Inflammatory macrophage treated with lipopolysaccharide for 4 hours (primary cell): ENCODE measurements at places on chromosomes 4 and X.

GRCh38 chr4:88623097-88623496, 30.8 kb downstream of the HERC3 start:
- peak; percentile 89 for DNase-seq

- peak; percentile 12 for DNase-seq
These were observed 92.1 kb upstream of the COX18 start for GRCh38 chr4:73161527-73162185.

GRCh38 chrX:136635235-136635634, 12.7 kb upstream of the CD40LG start:
- no peak for DNase-seq

DNA sequence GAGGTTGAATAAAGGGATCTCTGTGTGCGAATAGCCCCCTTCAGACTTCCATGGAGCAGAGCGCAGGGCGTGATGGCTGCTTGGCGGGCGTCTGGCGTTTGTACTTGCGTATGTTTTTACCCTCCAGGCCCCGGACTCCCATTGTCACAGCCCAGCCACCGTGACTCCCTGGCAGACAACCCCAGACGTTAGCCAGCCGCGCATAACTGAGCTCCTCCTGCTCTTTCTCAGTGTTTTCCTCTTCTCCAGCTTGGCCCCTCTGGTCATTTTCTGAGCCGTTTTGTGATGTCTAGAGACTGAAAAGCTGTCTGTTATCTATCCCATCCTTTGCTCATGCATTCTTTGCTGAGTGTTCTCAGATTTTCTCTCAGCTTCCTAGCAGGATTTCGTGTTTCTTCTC, 54.3 kb downstream of the IGFBP7 start:
- no peak for DNase-seq

DNA sequence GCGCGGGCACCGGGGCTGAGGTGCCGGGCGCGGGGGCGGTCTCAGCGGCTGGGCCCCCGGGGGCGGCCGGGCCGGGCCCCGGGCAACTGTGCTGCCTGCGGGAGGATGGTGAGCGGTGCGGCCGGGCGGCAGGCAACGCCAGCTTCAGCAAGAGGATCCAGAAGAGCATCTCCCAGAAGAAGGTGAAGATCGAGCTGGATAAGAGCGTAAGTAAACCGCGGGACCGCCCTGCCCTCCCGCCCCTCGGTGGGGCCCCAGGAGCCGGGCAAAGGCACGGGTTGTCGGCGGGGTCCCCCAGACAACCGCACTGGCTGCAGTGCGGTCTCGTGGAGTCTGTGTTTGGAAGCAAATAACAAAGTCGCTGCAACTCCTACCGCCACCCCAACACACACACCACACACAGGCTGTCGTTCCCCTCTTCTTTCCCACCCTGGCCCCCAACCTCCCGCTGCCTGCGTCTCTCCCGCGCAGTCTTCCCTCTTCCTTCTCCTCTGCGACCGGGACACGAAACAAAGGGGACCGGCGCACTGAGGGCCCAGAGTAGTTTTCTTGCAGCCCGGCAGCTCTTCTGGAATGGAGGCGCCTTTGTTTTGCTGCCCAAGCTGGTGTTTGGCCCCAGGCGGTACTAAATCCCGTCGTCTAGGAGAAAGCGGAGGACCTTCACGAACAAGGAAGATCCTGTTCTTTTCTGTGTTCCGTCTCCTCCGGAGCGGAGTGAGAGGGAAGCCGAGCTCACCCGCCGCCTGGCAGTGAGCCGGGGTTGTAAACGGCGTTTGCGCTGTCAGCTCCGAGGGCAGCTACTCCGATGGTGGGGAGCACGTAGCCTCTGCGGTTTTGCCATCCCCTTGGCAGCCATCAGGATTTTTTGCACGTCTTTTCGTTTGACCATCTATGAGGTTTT, 788 bp downstream of the SAP30 start:
- DNase-seq = peak; percentile 67

GRCh38 chrX:132968296-132968949, 10.0 kb upstream of the HS6ST2 start:
- DNase-seq = no peak

GRCh38 chrX:28099166-28099565, 117.9 kb upstream of the DCAF8L1 start:
- no peak for DNase-seq

DNA sequence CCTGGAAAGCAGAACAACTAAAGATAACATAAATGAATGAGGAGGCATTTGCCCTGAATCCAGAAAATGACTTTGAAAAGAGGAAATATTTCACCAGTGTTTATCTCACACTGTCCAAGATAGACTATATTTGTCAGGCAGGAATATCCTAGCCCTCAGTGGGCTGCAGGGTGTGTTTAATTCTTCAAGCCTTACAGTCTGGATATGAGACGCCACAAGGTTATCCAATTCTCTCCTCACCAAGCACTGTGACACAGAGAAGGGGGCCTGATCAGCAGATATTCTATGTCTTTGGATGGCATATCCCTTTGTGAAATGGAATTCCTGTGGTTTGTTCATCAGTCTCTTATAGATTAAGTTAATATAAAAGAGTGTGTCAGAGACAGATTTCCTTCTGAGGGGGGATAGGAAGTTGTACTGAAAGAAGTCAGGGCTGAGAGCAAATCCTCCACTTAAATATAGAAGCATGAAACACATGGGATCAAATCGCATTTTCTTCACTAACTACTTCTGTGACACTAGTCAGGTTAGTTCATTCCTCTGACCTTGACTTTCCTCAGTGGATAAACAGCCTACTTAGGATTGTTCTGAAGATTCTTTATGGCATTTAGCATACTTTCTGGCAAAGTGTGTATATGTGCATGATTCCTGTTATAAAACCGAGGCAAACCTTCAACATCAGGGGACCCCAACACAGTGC, 6.8 kb upstream of the G3BP2 start:
- no peak for DNase-seq

- no peak for DNase-seq
These were observed 68.2 kb downstream of the ZNF827 start for GRCh38 chr4:145870155-145871020.

DNA sequence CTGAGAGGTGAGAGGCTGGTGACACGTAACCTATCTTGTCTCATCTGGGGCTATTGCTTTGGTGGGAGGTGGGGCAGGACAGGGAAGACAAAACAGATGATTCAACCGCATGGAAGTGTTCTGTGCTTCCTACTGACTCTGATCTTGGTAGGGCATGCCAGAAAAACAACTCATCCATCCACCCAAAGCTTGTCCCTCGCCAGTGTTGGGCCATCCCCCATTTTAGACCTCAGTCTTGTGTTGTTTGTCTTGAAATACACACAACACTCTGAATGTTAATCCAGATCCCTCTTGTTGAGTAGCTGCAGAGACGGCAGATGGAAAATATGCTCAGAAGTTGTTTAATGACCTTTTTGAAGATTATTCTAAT, 377 bp downstream of the CHRNA9 start:
- no peak for DNase-seq

DNA sequence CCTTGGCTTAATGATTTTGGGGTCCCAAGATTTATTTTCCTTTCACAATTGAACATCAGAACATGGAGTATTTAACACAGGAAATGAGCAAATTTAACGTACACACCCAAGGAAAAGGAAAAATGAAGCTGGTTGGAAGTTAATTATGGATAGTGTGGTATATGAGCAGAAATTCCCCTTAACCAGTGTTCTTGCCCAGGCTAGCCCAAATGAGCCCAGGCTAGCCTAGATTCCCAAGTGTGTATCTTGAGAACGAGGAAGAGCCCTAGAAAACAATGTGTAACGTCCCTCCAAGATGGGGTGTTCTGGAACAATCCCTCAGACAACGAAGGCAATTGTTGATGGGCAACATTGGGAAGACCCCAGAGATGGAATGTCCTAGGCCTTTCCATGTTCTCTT, 33.7 kb downstream of the XG start:
- no peak for DNase-seq

DNA sequence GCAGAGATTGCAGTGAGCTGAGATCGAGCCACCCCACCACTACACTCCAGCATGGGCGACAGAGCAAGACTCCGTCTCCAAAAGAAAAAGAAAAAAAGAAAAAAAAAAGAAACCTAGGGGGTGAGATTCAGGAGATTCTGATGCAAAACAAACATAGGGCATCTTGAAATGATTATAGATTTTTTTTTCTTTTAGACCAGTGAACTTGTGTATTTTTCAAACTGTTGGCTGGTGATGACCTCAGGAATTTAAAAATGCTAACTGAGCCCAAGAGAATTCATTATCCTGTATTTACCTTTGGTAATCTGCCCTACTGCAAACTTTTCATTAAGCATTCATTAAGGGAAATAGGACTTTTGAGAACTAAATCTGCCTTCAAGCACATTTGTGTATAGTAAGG, 20.6 kb downstream of the ATP10D start:
- no peak for DNase-seq
